ENCODE measurements at places on chromosomes 7 and 10.

- DNase-seq = no peak
Measured at GRCh38 chr10:4431114-4431863, 394.7 kb upstream of the AKR1E2 start.

DNA sequence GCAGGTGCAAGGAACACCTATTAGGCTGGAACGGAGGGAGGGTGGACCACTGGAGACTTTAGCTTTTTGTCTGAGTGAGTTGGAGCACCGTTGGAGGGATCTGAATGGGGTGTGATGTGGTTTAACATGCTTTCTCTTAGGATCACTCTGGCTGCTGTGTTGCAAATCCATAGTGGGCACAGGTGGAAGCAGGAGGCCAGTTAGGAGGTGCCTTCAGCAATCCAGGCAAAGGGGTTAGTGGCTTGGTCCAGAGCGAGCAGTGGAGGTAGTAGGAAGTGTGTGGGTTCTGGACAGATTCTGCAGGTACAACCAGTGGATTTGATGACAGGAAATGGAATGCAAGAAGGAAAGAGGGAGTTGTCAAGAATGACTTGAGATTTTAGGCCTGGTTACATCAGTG lies 95.0 kb downstream of the MMRN2 start:
- no peak for DNase-seq

DNA sequence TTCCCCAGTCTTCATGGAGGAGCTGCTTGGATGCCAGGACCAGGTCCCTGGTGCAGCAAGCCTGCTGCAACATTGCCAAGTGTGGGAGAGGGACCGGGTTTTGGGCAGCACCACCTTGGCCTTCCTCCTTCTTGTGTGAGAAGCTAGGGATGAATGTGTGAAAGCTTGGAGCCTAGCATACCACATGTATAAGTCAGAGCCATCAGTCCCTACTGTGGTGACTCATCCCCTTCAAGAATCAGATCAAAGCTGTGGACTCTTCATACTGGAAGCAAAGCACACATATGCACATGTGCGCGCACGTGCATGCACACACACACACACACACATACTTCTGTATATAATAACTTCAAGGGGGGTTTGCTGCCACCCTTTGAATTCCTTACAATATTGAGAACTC lies 527.8 kb downstream of the LRMDA start:
- no peak for DNase-seq

- no peak for DNase-seq
Measured at GRCh38 chr10:125159932-125160855, at the start of gene CTBP2. CTBP2 (minus strand) TSS chr10:125160563.

DNA sequence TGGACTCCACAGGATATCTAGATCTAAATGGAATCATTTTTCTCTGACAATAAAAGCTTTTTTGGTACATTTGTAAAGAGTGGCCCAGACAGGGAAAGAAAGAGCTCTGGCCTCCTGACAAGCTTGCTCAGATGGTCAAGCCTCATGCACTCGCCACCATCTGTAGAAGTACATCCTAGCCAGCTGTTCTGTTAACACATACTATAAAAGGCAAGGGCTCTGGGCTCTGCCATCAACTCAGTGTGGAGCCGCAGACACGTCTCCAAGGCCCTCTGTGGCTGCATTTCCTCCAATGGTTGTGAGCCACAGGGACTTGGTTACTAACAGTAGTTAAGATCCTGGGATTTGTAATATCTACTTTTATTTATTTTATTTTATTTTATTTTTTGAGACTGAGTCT lies 70.8 kb upstream of the KDM7A start:
- DNase-seq = no peak

DNA sequence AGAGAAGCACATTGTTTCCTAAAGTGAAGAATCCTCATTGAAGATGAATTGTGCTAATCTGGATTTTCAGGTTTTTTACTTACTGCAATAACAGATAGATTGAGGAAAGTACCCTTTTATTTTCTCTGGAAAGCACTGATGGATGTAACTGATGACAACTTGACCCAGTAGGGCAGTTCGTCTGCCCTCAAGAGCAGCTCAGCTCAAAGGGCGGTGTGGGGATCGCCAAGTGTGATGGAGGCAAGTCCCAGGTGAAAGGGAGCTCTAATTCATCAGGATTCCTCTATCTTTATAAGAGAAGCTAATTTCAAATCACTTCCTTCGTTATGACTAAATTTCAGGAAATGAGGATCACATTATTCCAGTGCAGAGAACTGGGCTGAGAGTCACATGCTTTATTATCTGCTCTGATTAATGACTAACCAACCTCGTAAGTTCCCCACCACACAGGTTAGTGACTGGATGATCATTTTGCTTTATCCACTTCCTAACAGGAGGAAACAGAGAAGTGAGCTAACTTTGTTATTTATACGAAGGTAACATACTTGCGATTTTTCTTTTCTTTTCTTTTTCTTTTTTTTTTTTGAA lies 98.8 kb downstream of the PFKFB3 start:
- DNase-seq = no peak

DNA sequence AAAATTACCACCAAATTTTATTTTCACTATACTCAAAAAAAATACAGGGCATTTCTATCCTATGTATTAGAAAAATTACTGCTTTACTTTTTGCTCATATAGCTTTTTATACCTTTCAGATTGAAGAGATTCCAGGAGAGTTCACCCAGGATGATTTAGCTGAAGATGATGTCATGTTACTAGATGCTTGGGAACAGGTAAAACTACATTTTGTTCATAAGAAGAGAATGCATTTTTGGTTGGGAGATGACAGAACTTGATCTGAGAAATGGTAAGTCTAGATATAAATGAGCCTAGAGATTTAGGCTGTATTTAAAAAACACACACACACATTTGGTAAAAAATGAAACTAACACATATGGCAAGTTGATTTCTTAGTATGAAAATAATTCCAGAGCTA lies 38.1 kb upstream of the ARL4A start:
- DNase-seq = no peak

DNA sequence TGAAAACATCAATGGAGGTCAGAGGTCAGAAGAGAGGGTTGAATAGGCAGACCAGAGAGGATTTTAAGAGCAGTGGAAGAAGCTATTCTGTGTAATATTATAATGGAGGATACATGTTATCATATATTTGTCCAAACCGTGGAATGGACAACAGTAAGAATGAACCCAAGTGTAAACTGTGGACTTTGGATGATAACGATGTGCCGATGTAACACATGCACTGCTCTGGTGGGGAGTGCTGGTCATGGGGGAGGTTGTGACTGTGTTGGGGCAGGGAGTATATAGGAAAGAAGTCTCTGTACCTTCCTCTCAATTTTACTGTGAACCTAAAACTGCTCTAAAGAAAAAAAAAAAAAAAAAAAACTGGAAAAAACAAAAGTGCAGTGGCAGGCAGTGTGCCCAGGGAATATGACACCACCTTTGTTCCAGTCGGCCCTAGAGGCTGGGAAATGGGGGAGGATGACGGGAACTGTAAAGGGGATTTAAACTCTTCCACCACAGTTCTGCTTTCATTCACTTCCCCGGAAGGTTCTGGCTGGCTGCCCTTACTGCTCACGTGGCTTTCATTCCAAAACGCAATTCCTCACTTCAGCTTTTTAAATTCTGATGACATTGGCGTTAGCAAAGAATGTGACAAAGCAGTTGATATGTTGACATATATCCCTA lies 113.7 kb upstream of the ANKRD1 start:
- DNase-seq = no peak

- DNase-seq = no peak
Measured at GRCh38 chr7:98119256-98119918, 12.7 kb downstream of the LMTK2 start.

- DNase-seq = no peak
Measured at GRCh38 chr7:83005410-83005809, 157.3 kb downstream of the PCLO start.
